ENCODE measurements at places on chromosomes 3 and 15.

- no peak for DNase-seq
Measured at GRCh38 chr3:160016972-160017371, 28.3 kb downstream of the IL12A start.

DNA sequence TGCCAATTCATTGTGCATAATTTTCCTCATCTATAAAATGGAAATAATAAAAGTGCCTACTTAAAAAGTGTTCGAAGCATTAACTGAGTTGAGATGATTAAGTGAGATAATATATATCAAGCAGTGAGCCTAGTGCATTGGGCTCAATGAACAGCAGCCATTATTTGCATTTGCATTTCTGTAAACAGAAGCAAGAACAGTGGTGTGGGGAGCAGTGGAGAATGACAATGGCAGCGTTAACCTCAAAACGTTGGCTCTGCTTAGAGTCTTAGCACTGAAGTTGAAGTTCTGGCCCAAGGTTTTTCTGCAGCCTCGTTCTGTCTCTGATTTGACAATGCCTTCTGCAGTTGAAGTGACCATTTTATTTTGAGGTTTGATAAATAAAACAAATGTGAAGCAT, 466.3 kb upstream of the ONECUT1 start:
- DNase-seq = no peak

- no peak for DNase-seq
Measured at GRCh38 chr3:156626104-156626503, 48.3 kb upstream of the TIPARP start.

- no peak for DNase-seq
Measured at GRCh38 chr15:31405200-31405920, 78.7 kb downstream of the KLF13 start.

GRCh38 chr3:84621823-84622222, 337.0 kb upstream of the CADM2 start:
- DNase-seq = no peak

DNA sequence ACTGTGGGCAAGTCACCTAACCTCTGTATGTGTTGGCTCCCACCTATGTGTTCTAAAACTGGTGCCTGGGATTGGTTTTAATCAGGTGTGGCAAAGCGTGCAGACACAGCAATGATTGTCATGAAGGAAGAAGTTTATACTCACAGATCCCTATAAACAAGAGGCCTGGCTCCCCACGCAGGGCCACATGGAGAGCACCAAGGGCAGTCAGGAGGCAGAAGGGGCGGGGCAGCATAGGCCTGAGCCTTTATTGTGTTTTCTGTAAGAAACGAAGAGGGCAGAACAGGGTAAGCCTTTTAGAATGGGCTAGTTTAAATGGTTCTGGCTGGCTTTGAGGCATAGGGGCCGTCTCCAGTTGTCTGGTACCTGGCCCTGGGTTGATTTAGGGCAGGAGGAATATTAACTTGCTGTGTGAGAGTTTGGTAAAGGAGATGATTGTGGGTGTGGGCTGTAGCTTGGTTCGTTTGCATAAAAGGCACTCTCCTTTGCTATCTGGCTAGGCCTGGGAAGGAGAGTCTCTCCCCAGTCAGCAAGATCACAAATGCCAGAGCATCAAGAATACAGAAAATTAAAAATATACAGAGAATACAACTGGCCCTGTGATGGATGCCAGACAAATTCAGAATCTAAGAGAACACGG, 2.2 kb upstream of the FBXW12 start:
- DNase-seq = no peak

GRCh38 chr3:187102073-187102634, 37.1 kb downstream of the RPL39L start:
- DNase-seq = no peak

Data from retina (tissue), 1 donor.